Stimulated activated CD4-positive, alpha-beta T cell treated with anti-CD3 and anti-CD28 coated beads, Interleukin-4, amount 100 ng/mL, for 24 hours (primary cell): ENCODE measurements at places on chromosomes 3 and 15.

GRCh38 chr3:112390783-112391641 is 58.1 kb downstream of the CD200 start:
- DNase-seq, result no peak

- DNase-seq, result no peak
Measured at GRCh38 chr15:55530861-55531313, 22.9 kb upstream of the DNAAF4 start.

DNA sequence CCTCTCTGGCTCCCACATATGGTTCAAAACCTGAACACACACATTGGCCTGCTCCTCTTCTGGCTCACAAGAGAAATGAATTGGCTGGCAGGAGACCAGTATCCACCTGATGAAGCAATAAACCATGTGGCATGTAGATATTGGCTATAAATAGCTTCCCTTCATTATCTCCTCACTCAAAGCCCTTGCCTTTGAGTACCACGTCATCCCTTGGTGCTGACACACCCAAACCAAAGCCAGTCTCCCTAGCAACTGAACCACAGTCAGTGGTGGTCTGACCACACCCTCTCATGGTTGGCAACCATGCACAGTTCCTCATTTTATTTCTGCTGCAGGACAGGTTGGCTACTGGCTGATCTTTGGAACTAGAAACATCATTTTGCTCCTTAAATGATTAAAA is 98.8 kb downstream of the ZNF621 start:
- DNase-seq, result no peak

GRCh38 chr3:57768595-57768994 is 12.5 kb downstream of the SLMAP start:
- no peak for DNase-seq

GRCh38 chr3:72088486-72089025 is 303.6 kb upstream of the PROK2 start:
- no peak for DNase-seq

- DNase-seq, result no peak
Measured at GRCh38 chr3:8164145-8164544, 337.5 kb upstream of the LMCD1 start.

- no peak for DNase-seq
Measured at GRCh38 chr3:162777118-162777517, 1280.5 kb downstream of the OTOL1 start.

- DNase-seq, result no peak
Measured at GRCh38 chr3:15934389-15935195, 136.8 kb upstream of the ANKRD28 start.

DNA sequence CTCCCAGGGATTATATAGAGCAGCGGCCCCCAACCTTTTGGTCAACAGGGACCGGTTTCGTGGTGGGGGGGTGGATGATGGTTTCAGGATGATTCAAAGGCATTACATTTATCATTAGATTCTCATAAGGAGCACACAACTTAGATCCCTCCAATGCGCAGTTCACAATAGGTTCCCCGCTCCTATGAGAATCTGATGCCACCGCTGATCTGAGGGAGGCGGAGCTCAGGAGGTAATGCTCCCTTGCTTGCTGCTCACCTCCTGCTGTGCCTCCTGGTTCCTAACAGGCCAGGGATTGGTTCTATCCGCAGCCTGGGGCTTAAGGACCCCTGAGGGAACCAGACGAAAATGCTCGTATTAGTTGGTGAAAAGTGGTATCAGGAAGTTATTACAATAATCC is 1.3 kb upstream of the HACD2 start:
- peak; percentile 51 for DNase-seq
